ENCODE measurements at places on chromosomes 2 and 18.

DNA sequence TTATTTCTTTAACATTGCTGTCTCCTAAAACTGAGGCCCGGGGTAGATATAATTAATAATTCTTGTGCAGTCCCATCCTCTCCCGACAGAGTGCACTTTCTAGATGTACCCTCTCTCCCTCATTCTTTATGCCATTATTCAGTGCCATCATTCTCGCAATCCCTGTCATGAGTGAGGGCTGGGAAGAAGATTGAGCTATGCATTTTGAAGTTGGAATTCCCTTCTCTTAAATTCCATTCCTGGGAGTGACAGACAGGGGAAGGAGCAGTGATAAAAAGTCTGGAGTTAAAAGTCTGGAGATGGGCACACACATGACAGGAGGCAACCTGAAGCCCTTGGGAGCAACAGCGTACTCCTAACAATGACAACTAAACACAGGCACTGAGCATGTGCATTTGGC, 2.6 kb upstream of the KCNE4 start:
- no peak for DNase-seq

- DNase-seq: peak; percentile 9
Measured at GRCh38 chr2:33620-34019, 12.7 kb downstream of the FAM110C start.

- DNase-seq: no peak
Measured at GRCh38 chr2:144875290-144875969, 355.5 kb upstream of the ZEB2 start.

GRCh38 chr2:165698444-165698884, 95.6 kb downstream of the GALNT3 start:
- peak; percentile 66 for DNase-seq

GRCh38 chr2:168992591-168993349, 38.4 kb downstream of the ABCB11 start:
- DNase-seq: no peak

GRCh38 chr18:11944252-11944651, 36.1 kb upstream of the MPPE1 start:
- DNase-seq: no peak

DNA sequence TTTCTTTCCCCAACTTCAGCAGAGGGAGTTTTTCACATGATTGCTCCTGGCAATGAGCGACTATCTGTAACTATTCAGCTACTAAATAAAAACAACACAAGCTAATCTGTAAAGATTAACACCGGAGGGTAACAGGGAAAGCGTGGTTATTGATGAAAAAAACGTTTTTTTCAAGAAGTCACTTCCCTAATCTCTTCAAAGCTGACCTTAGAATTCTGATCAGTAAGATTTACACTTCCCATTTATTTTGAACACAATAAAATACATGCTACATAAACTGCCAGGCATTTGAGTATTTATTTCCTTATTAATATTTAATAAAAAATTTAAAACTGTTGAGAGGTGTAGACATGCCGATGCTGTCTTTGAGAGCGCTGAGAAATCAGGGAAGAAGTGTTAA, 207.4 kb upstream of the HDAC4 start:
- no peak for DNase-seq

DNA sequence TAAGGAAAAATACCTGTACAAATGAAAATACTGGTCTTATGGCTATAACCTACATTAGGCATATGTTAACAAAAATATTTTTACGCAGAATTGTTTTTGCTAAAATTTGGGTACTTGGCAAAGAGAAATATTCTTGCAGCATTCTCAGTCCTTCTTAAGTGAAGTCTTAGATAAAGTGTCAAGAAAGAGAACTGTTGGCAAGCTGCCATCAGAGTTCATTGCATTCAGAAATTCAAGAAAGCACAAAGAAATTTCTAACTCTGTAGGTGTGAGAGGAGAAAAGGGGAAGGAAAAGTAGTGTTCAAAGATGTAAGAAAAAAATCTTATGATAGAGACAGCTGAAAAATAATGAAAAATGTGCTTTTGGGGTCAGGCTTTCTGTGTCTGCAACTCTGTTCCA, 86.7 kb downstream of the IRS1 start:
- no peak for DNase-seq

DNA sequence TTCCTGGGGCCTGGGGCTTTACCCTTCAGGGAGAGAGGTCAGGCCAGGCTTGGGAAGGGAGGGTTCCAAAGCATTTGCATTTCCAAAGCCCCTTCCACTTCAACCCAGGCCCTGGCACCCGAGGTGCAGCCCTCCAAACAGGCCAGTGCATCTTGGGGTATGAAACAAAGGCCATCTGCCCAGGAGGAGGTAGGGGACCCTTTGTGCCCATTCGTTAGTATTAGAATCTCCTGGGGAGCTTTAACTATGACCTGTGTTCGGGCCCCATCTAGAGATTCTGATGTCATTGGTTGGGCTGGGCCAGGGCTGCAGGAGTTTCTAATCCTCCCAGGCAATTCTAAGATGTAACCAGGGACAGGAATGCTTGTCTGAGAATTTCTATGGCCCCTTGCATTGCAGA, 73.6 kb downstream of the CIB4 start:
- DNase-seq: no peak

GRCh38 chr18:75455249-75456198, 28.0 kb upstream of the SMIM21 start:
- DNase-seq: no peak

DNA sequence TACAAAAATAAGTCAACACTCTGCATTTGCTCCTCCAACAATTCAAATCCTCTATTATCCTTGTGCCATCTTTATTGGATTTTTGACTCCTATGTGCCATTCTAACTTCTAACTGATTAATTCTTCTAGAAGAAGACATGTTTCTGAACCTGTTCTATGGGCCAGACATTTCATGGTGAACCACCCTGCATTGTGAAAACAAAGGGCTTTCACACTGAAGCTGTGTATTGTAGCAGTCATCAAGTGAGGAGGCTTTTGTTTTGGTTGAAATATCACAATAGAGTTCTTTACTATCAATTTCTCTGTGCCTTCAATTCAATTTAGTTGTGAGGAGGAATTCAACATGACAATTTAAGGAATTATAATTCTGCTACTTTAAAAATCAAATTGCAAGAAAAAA, 357.9 kb downstream of the PLCL1 start:
- DNase-seq: no peak

- DNase-seq: peak; percentile 93
Measured at GRCh38 chr2:218892693-218893348, 12.2 kb downstream of the WNT10A start.

DNA sequence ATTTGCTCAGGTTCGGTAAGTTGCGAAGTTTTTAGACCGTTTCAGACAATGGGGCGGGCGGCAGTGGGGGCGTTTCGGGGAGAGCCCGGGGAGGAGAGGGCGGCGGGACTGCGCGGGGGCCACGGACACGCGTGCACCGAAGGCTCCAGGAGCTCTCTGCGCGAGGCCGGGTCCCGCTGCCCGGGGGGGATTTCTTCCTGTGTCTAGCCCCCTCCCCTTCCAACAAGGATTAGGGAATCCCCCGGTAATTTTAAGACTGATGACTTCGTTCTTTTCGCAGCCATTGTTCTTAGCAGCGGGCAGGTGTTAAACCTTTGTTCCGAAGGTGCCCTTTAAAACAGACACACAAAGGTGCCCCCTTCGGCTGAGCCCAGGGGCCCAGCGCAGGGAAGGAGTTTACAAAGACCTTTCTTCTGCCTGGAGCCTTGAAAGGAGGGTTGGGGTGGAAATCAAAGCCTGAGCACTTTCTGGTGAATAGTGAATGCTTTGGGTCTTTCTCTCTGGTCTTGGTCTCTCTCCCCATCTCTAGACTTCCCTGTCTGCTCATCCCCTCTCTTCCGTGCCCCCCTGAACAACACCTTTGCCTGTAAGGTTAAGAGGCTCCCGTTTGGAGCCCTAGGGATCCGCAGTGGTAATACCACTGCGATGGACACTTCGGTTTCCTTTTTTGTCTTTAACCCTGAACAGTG, 2.1 kb downstream of the TRIB2 start:
- DNase-seq: no peak

DNA sequence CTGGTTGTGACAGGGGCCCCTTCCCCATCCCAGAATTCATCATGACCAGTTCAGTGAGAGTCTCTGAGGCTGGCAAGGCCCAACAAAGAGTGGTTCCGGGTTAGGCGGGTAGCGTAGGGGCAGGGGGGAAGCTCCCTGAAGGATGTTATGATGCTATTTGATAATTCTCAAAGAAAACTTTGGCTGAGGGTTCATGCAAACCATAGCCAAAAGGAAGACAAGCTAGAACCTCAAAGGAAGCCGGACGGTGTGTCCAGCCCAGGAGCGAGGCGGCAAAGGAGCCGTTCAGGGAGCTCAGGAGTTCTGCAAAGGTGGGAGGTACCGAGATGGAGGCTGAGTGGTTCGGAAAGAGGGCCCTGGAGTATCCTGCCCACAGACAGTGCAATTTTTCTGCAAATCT, 226.8 kb upstream of the RAB6C start:
- DNase-seq: no peak

DNA sequence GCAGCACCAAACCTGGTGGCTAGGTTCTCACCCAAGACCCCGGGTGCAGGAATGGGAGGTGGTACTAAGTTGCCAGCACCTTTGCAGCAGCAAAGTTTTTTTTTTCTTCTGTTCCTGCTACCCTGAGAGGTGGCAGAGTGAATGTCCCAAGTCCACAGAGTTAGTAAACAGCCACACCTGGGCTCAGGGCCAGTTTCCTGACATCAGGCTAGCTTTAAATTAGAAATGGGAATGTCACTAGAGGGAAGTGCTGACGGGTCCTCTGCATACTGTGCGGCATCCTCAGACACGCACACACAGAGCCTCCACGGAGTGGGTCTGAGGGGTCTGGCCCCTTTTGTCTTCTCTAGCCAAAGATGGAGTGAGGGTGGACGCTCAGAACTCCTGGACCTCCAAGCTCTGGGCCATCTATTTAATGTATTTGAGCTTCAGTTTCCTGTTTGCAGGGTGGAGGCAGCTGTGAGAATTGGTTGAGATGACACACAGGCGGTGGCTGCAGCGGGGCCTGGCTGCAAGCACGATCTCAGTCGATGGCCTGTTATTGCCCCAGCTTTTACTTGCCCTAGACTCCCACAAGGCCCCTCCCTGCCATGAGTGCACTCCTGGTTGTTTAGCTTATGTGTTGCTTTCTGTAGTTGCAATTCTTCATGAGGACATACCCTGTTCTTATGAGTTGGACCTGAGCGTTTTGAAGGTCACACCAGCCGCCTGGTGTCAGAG, 751.4 kb upstream of the HS6ST1 start:
- DNase-seq: no peak

DNA sequence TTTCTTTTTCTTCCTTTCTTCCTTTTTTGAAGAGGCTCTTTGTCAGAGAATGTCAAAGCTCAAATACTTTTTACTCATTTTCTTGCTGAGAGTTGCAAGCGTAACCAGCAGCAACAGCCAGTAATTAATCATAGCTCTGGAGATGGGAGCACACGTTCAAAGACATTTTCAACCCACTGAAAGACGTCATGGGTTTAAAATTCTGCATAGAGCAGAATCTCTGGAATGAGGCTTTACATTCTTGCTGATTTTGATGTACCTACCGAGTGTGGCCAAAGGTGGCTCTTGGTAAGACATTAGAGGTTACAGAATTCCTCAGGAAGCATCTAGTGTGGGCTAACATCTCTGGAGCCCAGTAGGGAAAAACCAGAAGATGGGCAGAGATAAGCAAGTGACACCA, 292.5 kb downstream of the MTX2 start:
- DNase-seq: no peak
